ENCODE measurements at places on chromosomes 13 and 19.
A peak's percentile ranks its signal among the peaks of the same experiment; 100 is the strongest.

GRCh38 chr19:16290692-16291091 lies 33.9 kb upstream of the KLF2 start:
- no peaks in the 10 kb centered on the region for H3K36me3 ChIP-seq
- H3K4me3 ChIP-seq = no peak overlapping the region
- H3K27ac ChIP-seq = no peak overlapping the region
- DNase-seq = no peak
- peaks cover 20% of the 10 kb centered on the region for H3K4me1 ChIP-seq

DNA sequence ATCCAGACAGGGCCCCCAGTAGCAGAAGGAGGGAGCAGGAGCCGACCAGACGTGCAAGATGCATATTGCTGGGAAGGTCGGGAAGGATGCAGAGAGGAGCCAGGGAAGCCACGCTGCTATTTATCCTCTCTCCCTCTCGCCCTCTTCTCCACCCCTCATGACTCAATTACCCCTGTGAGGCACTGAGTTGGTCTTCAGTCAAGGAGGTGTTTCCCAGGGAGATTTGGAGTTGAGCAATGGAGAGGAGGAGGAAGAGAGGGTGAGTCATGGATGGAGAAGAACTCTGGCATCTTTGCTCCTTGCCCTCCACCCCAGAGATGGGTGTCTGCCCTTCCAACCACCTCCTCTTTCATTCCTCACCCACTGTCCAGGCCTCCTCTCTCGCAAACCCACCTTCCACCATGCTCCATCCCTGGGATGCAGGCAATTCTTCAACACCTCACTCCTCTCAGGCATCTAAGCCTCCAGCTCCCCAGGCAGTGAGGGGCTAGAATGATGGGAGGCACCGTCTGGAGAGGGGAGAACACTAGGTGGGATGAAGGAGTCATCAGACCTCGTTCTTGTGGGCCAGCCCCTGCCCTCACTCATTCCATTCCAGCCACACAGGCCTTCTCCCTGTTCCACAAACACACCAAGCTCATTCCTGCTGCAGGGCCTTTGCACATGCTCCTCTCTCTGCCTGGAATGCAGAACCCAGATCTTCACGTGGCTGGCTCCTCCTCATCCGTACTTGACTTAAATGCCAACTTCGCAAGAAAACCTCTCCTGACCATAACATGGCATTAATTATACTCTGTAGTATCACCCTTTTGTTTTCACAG lies at the start of gene SBSN:
Gene SBSN (minus strand): TSS at position 94 of the 821 bp plus-strand sequence. CDS start 30 bp downstream, at position 64.
- H3K4me3 ChIP-seq = no peak within 1 kb of the TSS
- no peaks in the 10 kb centered on the region for H3K4me1 ChIP-seq
- no peaks in the 10 kb centered on the region for H3K36me3 ChIP-seq
- peaks cover 7% of the 10 kb centered on the region for H3K27me3 ChIP-seq
- DNase-seq = no peak

- H3K4me1 ChIP-seq = no peaks in the 10 kb centered on the region
- H3K4me3 ChIP-seq = no peak overlapping the region
- no peaks in the 10 kb centered on the region for H3K27me3 ChIP-seq
- DNase-seq = no peak
- H3K27ac ChIP-seq = no peak overlapping the region
These were observed 775.3 kb downstream of the UQCRFS1 start for GRCh38 chr19:28437390-28438346.

DNA sequence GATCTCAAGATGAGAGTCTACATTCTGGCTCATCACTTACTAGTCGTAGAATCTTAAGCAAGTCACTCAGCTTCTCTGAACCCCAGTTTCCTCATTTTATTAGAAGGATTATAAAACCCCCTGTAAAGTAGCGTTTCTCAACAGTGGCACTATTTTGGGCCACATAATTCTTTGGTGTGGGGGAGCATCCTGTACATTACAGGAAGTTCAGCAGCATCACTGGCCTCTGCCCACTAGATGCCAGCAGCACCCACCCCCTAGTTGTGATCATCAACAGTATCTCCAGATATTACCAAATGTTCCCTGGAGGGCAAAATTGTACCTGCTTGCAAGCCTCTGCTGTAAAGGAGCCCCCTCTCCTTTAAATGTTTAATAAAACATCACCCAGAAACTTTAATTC lies 22.6 kb downstream of the STARD13 start:
- no peak for DNase-seq
- no peak overlapping the region for H3K4me3 ChIP-seq
- no peaks in the 10 kb centered on the region for H3K36me3 ChIP-seq
- peak overlapping the region; percentile 75 for H3K27ac ChIP-seq

GRCh38 chr13:42883771-42884467 lies 102.5 kb downstream of the FAM216B start:
- no peak overlapping the region for H3K4me3 ChIP-seq
- DNase-seq = peak; percentile 44
- no peaks in the 10 kb centered on the region for H3K27me3 ChIP-seq
- no peak overlapping the region for H3K27ac ChIP-seq

- peaks cover 11% of the 10 kb centered on the region for H3K4me1 ChIP-seq
- no peak overlapping the region for H3K4me3 ChIP-seq
- no peak overlapping the region for H3K27ac ChIP-seq
- no peak for DNase-seq
- H3K36me3 ChIP-seq = no peaks in the 10 kb centered on the region
These were observed 241.1 kb downstream of the DNAJC15 start for GRCh38 chr13:43264458-43264857.

DNA sequence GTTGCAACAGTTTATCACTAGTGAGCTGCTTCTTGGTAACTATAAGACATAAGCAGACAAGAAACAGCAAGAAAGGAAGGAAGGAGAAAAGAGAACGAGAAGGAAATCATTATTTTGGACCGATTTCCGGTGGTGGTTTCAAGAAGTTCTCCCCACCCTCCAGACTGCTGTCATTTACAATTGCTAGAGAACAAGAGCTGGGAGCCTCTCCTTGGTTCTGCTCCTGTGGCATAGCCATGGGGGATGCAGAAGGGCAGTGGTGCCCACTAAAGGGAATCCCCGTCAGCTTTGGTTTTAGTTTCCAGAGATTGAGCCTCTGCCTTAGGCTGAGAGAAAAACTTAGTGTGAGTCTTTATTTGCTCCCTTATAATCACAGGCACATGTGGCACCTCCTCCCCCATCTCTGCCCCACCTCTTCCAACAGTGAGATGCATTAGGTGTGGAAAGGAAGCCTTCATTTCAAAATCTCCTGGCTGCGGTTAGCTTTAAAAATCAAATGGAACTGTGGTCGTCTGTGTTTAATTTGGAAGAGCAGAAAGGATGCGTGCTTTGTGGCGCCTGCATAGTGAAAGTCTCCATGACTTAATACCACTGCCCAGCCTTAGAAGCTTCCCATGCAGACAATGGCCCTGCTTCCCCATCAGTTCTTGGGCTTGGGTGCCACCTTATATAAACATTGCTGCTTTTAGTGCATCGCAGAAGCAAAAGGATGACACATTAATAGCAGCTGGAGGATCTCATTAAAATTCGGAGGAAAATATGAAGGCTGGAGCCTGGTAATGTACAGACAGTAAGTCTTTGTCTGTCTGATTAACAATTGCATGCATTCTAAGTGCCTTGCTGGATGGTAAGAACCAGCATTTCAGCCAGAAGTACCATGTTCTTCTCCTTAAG lies 25.0 kb downstream of the LRCH1 start:
- H3K4me3 ChIP-seq = no peak overlapping the region
- no peaks in the 10 kb centered on the region for H3K36me3 ChIP-seq
- peak overlapping the region; percentile 56 for H3K27ac ChIP-seq
- peak; percentile 36 for DNase-seq

- H3K4me1 ChIP-seq = no peaks in the 10 kb centered on the region
- DNase-seq = no peak
- no peak overlapping the region for H3K4me3 ChIP-seq
- H3K27me3 ChIP-seq = no peaks in the 10 kb centered on the region
These were observed 64.6 kb upstream of the KL start for GRCh38 chr13:32951580-32951979.

DNA sequence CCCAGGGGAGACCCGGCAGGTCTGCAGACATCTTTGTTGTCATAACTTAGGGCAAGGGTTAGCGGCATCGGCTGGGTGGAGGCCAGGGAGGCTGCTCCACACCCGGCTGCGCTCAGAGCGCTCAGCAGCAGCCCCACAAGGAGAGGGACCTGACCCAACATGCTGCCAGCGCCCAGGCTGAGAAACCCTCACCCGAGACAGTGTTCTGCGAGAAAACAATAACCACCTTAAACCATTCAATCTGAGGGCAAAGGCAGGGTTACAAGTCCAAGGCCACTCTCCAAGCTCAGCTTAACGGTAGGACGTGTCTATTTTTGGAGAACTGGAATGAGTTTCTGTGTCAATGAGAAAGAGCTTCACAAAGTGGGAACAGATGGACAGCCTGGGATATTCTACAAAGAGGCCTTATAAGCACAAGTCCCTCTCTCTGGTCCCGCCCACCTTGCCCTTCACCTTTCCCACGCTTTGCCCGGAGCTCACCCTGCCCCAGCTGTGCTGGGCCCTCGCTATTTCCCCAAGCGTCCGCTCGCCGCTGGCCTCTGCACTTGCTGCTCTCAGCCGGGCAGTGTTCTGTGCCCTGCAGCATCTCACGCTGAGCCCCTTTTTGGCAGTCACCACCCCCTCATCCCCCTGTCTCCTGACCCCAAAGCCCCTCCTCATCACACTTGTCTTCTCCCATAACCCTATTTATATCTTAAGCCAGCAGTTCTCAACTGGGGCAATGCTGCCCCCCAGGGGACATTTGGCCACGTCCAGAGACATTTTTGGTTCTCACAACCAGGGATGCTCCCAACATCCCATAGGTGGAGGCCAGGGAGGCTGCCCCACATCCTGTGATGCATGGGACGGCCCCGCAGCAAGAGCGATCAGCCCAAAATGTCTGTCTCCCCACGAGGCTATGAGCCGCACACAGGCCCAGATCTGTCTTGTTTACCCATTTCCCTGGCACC lies 17.6 kb downstream of the PPP1R12C start:
- H3K4me3 ChIP-seq = no peak overlapping the region
- H3K27me3 ChIP-seq = no peaks in the 10 kb centered on the region
- no peaks in the 10 kb centered on the region for H3K4me1 ChIP-seq
- H3K27ac ChIP-seq = no peak overlapping the region

DNA sequence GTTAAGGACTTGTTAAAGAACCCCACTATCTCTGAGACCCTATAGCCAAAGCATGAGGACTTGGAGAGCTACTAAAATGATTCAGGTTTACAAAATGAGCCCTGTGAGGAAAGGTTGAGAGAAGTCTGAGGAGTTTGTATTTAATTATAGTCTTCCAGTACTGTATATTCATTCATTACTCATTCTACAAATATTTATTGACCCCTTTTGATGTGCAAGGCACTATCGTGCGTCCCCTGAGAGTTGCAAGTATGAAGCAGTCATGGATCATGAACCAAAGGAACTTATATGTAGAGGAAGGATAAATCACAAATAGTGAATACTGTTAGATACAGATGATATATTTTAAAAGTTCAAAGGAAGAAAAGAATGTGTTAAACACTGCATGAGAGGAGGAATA lies 84.4 kb downstream of the DNAJC15 start:
- H3K36me3 ChIP-seq = no peaks in the 10 kb centered on the region
- H3K27me3 ChIP-seq = no peaks in the 10 kb centered on the region
- DNase-seq = no peak
- H3K4me1 ChIP-seq = no peaks in the 10 kb centered on the region
- H3K27ac ChIP-seq = no peak overlapping the region

DNA sequence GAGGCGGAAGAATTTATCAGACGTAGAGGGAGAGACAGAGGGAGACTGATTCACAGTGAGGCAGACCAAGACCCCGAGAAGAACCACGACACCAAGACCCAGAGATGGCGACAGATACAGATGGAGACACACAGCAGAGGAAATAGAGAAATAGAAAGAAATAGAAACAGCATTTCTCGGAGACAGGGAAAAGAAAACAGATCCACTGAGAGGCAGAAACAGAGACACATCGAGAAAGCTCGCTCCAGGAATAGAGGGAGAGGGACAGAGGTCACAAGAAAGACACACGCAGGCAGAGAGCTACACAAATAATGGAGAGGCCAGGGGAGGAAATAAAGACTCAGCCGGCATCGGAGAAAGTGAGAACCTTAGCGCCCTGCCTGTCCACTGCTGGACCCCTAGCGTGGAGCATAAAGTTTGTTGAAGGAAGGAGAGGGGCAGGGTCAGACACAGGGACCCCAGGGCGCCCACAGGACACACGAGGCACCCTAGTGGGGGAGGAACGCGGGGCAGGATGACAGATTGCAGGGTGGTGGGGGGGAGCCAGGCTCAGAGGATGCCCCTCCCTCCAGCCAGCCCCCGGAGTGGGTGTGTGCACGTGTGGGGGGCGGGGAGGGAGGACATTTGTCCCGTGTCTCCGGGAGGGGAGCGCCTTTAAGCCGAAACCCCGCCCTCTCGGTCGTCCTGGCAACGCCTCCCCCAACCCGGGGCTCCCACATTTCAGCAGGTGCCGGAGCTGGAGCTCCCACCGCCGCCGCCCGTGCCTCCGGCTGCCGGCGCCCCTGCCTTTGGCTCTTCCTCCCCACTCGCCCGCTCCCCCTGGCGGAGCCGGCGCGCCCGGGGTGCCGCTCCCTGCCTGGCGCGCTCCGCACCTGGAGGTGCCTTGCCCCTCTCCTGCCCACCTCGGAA lies at the start of gene PRKCG:
Gene PRKCG (plus strand): TSS at position 716 of the 909 bp plus-strand sequence. CDS start 298 bp downstream, outside the sequence.
- no peak within 1 kb of the TSS for H3K27ac ChIP-seq
- H3K4me3 ChIP-seq = peak within 1 kb of the TSS; percentile 0
- peak; percentile 82 for DNase-seq
- H3K27me3 ChIP-seq = peaks cover 29% of the 10 kb centered on the region
- H3K4me1 ChIP-seq = peaks cover 8% of the 10 kb centered on the region

DNA sequence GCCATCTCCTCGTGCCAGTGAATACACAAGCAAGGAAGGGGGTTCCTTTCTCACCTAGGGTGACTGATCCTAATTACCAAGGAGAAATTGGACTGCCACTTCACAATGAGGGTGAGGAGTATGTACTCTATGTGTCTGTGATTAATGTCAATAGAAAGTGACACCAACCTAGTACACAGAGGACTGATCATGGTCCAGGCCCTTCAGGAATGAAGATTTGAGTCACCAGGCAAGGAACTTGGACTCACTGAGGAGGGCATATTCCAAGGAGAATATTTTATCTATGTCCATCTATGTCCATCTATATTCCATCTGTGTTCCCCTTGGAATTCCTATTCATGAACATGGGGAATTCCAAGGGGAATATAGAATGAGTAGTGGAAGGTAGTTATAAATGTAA lies 9.2 kb upstream of the ALOX5AP start:
- no peak overlapping the region for H3K4me3 ChIP-seq
- H3K27me3 ChIP-seq = no peaks in the 10 kb centered on the region
- H3K27ac ChIP-seq = no peak overlapping the region
- no peaks in the 10 kb centered on the region for H3K36me3 ChIP-seq
- DNase-seq = no peak
- H3K4me1 ChIP-seq = peaks cover 8% of the 10 kb centered on the region

DNA sequence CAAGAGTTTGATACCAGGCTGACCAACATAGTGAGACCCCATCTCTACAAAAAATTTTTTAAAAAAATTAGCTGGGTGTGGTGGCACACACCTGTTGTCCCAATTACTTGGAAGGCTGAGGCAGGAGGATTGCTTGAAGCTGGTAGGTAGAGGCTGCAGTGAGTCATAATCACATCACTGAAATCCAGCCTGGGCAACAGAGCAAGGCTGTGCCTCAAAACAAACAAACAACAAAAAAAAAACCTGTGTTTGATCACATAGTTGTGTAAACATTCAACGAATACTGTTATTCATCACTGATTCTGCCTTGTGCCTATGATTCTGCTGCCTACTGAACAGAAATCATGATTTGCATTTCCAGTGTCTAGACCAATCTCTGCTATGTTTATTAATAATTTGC lies 134.0 kb downstream of the TBC1D4 start:
- no peak overlapping the region for H3K27ac ChIP-seq
- DNase-seq = no peak
- no peaks in the 10 kb centered on the region for H3K27me3 ChIP-seq
- no peaks in the 10 kb centered on the region for H3K36me3 ChIP-seq

- no peak overlapping the region for H3K27ac ChIP-seq
- H3K4me3 ChIP-seq = no peak overlapping the region
These were observed 4.0 kb upstream of the RB1 start for GRCh38 chr13:48299591-48299990.

Data from hepatocyte (in vitro differentiated cells).